Activated CD4-positive, alpha-beta T cell treated with anti-CD3 and anti-CD28 coated beads, Interleukin-2, amount 50 U/mL, for 48 hours (primary cell): ENCODE measurements at places on chromosomes 2 and 18.
A peak's percentile ranks its signal among the peaks of the same experiment; 100 is the strongest.

GRCh38 chr2:109326306-109326705, 197.3 kb downstream of the SH3RF3 start:
- no peak for DNase-seq

- DNase-seq = no peak
Measured at GRCh38 chr18:49015886-49016647, 65.3 kb upstream of the SMAD7 start.

- DNase-seq = no peak
Measured at GRCh38 chr18:56108478-56109367, 520.7 kb upstream of the TCF4 start.

DNA sequence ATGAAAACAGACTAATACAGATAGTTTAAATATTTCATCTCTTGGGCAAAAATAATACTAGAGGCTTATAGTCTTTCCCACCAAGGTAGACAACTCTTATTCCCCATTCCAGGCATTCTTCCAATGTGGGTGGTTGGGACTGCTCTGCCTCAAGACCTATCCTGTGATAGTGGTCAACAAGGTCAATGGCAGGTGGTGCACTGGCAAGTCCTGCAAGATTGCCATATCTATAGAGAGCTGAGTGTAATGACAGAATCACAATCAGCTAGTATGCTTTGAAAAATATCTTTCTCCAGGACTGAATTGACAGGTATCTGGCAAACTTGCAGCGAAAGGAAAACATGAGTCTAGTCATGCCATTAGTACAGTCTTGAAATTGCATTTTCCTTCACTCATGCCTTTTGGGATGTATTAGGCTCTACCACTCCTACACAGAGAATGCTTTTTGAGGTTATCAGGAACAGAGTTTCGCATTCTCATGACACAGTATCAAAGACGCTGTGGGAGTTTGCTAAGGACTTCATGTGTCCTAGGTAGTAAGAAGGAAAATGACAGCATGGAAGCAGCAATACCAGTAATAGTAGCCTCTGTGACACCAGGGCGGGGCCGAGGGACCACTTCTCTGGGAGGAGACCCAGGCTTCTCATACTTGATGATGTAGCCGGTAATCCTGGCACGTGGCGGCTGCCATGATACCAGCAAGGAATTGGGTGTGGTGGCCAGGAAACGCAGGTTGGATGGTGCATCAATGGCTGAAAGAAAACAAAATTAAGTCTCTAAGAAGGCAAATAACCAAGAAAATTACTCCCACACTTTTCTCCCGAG, 61.0 kb downstream of the FN1 start:
- no peak for DNase-seq

DNA sequence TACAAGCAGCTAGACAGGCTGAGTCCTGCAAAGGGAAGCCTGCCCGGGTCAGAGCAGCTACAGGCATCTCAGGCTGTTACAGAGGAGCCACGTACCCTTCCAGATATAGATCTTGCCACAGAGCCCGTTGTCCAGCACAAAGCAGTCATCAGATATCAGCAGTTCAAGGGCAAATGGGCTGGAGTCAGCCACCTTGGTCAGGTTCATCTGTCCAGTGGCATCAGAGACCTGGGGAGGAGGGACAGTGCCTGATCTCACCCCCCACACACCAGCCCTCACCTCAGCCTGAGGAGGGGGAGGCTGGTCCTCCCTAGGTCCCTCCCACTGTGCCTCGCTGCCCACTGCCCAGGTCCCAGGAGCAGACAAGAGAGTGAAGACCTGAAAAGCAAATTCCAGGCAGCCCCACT, 12.2 kb downstream of the CAPG start:
- DNase-seq = no peak

- DNase-seq = no peak
Measured at GRCh38 chr18:79735071-79735980, 55.7 kb downstream of the CTDP1 start.

- no peak for DNase-seq
Measured at GRCh38 chr2:2744107-2744506, 413.0 kb upstream of the MYT1L start.

- DNase-seq = no peak
Measured at GRCh38 chr18:9455718-9456511, 19.4 kb upstream of the RALBP1 start.

GRCh38 chr2:112703684-112704083, 17.1 kb upstream of the NT5DC4 start:
- DNase-seq = no peak

GRCh38 chr2:193695367-193695766, 1500.6 kb upstream of the TMEFF2 start:
- no peak for DNase-seq

DNA sequence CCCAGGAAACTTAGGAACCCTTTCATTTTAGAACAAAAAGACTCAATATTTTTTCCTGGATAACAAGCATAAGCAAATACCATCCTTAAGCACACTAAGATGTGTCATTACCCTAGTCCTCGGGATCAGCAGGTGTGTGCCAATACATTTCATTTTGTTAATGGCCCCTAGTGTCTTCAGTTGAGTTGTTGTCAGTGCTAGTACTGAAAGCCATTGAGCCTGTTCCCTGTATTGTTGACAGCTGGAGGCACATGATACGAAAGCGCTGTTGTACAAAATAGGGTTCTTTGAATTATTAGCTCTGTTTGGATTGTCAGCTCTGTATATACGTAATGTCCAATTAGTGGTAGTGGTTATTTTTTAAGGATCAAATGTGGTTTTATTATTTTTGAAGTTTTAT, 29.5 kb downstream of the VAPA start:
- no peak for DNase-seq

- DNase-seq = no peak
Measured at GRCh38 chr18:79950515-79951341, 725 bp downstream of the SLC66A2 start.

GRCh38 chr2:127778447-127778846, 32.5 kb downstream of the WDR33 start:
- no peak for DNase-seq

DNA sequence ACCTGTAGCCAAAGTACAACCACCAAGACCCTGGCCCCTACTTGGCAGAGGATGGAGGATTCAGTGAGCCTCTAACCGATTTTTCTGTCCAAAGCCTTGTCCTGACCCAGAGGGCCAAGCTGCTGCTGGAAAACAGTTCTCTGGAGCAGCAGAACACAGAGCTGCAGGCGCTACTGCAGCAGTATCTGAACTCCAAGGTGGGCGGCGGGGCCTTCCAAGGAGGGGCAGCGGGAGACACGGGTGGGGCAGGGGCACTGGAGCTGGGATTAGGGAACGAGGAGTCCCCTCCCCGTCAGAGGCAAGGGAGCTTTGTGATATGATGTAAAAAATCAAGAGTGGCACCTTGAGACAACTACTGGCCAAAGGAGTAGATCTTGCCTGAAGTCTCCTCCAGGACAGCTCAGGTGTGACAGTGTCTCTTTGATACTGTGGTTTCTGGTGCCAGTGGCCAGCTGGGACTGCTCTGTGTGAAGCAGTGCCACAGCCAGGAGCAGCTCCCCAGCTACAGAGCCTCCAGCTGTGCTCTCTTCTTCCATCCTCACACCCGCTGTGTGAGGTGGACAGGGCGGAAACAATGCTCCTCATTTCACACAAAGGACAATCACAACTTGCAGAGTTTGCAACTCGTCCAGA, 22.8 kb downstream of the OTOF start:
- no peak for DNase-seq

DNA sequence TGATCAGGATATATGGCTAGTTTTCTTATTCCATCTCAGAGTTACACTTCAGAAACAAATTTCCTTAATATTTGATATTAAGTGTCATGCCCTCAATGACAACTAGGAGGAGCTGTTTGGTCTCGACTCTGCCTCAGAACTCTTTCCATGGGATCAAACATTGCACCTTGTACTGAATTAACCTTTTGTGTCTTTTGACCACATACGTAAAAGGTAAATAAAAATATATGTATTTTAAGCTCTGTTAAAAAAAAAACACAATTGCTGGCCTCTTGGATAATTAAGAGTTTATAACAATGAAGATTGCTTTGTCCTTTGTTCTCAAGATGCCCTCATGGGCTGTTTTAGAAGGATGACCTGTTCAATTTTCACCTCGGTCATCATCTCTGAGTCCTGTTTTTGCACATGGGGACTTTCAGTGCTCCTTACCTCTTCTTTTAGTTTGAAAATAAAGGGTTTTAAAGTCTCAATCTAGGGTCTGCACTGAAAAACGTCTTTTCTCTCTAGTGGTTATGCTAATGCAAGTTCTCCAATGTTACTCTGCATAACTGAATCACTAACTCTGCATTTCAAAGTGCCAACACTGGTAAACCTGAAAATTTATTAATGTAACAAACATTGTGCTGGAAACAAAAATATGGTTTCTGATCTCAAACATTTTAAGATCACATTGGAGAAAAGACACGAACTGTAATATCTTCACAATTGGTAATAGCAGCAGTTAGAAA, 18.8 kb upstream of the FN1 start:
- DNase-seq = no peak

DNA sequence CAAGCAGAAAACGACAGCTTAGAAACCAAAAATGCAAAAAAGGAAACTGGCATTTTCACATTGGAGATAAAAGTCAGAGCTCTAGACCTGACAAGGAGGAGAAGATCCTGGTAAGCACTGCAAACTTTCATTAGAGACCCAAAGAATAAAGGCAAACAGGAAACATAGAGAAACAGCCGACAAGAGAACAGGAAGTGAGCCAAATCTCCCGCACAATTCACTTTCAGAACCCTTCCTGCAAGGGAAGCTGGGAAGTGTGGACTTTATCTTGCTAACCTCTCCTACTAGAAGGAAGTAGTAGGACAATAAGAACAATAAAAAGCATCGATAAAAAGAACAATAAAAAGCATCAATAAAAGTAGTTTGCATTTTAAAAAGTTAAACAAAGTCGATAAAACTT, 417.8 kb upstream of the SPHKAP start:
- no peak for DNase-seq

- DNase-seq = peak; percentile 88
Measured at GRCh38 chr2:30447149-30448045, at the start of gene LCLAT1. TSS of gene LCLAT1 (plus strand) at chr2:30447246. CDS start at chr2:30525591, 78,345 bp downstream.

- DNase-seq = no peak
Measured at GRCh38 chr2:228135300-228135699, 46.2 kb downstream of the SPHKAP start.

DNA sequence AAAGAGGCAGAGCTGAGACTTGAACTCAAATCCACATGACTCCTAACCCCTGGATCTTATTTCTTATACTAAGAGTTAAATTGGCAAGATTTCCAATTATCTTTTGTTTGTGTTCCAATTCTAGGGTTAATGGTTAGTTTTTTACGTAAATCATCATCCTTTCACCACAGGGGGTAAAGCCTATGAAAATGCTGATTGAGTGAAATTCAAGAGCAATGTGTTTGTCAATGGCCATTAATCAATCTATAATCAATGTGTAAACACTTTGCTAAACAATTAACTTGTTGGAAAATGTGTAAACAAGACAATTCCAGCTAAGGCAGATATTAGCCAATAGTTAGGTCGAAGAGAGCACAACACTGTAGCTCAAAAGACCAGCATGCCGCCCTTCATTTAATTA, 376.5 kb upstream of the ACVR2A start:
- DNase-seq = no peak

- DNase-seq = no peak
Measured at GRCh38 chr2:106584304-106584954, 97.3 kb downstream of the CD8B2 start.

DNA sequence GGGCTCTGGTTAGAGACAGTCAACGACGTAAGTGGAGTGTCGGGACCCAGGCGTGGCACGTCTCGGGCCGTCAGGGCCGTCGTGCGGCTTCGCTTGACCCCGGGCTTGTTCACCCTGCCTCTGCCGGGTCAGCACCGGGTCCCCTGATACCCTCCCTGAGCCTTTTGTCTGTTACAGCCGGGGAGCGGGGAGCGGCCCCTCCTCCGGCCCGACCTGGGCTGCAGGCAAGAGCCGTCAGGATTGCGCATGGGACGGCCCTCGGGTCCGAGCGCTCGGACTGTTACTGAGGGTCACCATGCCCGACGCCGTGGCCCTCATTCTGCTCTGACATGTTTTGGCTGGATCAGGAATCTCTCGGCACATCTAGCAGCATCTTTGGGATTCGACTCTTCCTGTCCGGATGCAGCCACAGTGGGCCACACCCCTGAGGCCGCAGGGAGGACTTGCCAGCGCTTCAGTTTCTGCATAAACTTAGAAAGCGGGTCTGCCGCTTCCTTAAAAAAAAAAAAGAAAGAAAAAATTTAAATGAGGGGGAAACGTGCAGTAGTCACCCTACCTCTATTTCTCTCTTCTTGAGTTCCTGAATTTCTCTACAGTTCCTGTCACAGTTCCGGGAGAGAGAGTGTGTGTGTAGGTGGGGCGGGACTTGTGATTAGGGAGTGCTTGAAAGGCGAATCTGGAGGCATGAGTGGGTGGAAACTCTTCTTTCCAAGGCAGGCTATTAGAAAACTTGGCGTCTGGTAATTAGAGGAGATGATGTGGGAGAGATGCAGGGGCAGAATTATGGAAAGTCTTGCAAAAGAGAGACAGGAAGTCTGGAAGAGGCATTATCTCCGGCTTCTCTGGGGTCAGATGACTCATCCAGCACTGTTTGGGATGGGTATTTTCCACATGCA, 909 bp downstream of the TMEM87B start:
- DNase-seq = peak; percentile 40

GRCh38 chr2:8478471-8478793, 203.4 kb upstream of the ID2 start:
- DNase-seq = no peak

- peak; percentile 75 for DNase-seq
Measured at GRCh38 chr2:241309684-241310117, 5.8 kb downstream of the HDLBP start.

- DNase-seq = peak; percentile 10
Measured at GRCh38 chr18:5294113-5294456, 1.4 kb downstream of the ZBTB14 start.

- no peak for DNase-seq
Measured at GRCh38 chr2:157262248-157262647, 4.7 kb downstream of the GALNT5 start.

GRCh38 chr2:221423210-221423804, 148.8 kb downstream of the EPHA4 start:
- no peak for DNase-seq

DNA sequence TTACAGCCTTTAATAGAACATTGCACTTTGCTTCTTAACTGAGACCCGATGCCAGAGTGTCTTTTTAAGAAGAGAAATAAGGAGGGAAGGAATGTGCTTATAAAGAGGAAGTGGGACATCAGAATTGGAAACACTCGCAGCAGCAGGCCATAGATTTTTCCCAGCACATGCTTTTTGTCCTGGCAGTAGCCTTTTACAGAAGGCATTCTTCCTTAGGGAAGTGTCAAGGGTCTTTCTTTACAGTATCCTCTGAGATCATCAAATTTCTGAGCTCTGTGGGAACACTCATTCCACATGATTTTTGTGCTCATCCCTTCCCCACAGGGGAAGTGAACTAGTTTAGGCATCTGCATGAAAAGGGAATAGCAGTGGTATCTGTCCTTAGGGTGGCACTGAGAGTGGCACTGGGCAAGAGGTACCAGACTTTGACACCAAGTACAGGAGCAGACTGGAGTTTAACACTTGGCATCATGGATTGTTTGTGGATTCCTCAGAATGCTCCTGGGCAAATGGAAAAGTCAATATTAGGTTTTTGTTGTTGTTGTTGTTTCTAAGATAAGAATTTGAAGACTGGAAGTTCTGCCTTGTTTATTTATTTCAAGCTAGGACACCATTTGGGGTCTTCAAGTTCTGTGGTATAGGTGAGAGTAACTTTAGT, 4.1 kb downstream of the MYO1B start:
- DNase-seq = no peak
